ENCODE measurements at places on chromosomes 16 and 17. TPM values are rescaled to one million over a fixed set of nuclear protein-coding genes. Genes with fewer than 3 reads are reported as not detected.

- H3K4me3 ChIP-seq, result no peak overlapping the region
- H3K27me3 ChIP-seq, result no peaks in the 10 kb centered on the region
- no peak for DNase-seq
These were observed 255.2 kb upstream of the WSB1 start for GRCh38 chr17:27038676-27039075.

GRCh38 chr16:88469615-88470395, 16.7 kb downstream of the ZFPM1 start:
- DNase-seq, result no peak
- no peak overlapping the region for H3K4me3 ChIP-seq
- H3K36me3 ChIP-seq, result no peaks in the 10 kb centered on the region
- peaks cover 2% of the 10 kb centered on the region for H3K4me1 ChIP-seq
- no peak overlapping the region for H3K27ac ChIP-seq

DNA sequence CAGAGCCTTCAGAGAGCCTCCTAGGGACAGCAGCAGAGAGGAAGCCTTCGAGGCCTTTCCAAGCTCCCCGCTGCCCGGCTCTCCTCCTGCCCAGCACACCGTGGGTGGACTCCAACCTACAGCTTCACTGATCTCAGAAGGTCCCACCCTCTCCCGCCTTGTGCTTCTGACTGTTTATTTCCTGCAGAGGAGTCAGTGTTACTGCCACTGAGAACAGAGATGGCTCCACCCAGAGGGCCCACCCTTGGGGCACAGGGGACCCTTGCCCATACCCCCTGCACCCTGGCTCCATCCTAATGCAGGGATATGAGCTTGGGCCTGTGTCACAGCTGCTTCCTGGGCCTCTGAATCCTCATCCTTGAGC, 52.8 kb upstream of the TOB1 start:
- H3K27me3 ChIP-seq, result no peaks in the 10 kb centered on the region
- H3K27ac ChIP-seq, result peak overlapping the region; percentile 8
- H3K4me3 ChIP-seq, result no peak overlapping the region
- no peaks in the 10 kb centered on the region for H3K36me3 ChIP-seq

DNA sequence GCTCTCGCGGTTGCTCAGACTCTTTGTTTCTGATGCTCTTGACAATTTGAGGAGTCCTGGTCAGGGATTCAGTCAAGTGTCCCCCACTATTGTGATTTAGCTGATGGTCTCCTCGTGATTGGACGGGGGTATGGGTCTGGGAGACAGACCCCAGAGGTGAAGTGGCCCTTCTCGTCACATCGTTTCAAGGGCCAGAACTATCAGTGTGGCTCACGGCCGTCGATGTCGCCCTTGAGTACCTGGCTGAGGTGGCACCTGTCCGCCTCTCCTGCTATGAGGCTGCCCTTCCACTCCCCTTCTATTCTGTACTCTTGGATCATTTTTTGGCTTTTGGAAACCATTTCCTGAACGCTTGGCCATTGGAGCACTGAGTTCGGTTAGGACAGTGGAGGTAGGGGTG, 7.4 kb upstream of the MEAK7 start:
- no peaks in the 10 kb centered on the region for H3K36me3 ChIP-seq
- H3K4me3 ChIP-seq, result no peak overlapping the region
- no peaks in the 10 kb centered on the region for H3K27me3 ChIP-seq
- no peak for DNase-seq
- no peak overlapping the region for H3K27ac ChIP-seq
- H3K4me1 ChIP-seq, result peaks cover 4% of the 10 kb centered on the region

GRCh38 chr17:39898088-39898487, 20.3 kb downstream of the GSDMB start:
- no peaks in the 10 kb centered on the region for H3K36me3 ChIP-seq
- H3K4me3 ChIP-seq, result no peak overlapping the region
- H3K27me3 ChIP-seq, result no peaks in the 10 kb centered on the region

SOX15 gene
- total RNA-seq, result 9.6 TPM

TBC1D3 gene
- not detected for total RNA-seq

- no peaks in the 10 kb centered on the region for H3K27me3 ChIP-seq
- H3K36me3 ChIP-seq, result no peaks in the 10 kb centered on the region
- no peak overlapping the region for H3K27ac ChIP-seq
- H3K4me1 ChIP-seq, result no peaks in the 10 kb centered on the region
- H3K4me3 ChIP-seq, result no peak overlapping the region
These were observed 41.3 kb downstream of the USP31 start for GRCh38 chr16:23107936-23108335.

DNA sequence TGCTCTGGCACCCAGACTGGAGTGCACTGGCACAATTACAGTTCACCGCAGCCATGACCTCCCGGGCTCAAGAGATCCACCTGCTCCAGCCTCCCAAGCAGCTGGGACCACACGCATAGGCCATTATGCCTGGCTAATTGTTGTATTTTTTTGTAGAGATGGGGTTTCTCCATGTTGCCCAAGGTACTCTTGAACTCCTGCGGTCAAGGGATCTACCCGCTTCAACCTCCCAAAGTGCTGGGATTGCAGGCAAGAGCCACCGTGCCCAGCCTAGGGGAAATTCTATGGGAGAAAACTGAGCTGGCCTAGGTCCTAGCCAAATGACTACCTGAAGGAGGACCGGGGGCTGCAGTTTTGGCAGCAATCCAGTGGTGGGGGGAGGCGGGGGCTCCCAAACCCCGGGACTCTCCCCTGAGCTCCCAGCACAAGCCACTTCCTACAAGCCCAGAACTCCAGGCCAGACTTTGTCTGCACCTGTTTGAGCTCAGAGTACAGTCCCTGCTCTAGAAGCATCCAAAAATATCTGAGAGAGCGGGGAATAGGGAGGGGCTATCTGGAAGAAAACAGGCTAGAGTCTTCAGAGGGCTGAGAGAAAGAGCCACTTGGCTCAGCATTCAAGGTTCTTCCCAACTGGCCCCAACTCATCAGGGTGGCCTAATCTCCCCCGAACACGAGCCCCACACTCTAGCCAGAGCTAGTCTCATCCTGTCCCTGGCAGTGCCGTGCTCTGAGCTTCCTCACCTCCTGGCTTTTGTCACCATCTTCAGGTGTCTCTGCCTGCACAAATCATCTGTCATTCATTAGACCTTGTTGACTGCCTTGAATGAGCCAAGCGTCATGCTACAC, 9.1 kb downstream of the SRL start:
- no peaks in the 10 kb centered on the region for H3K36me3 ChIP-seq
- no peaks in the 10 kb centered on the region for H3K27me3 ChIP-seq
- H3K4me3 ChIP-seq, result no peak overlapping the region
- no peak overlapping the region for H3K27ac ChIP-seq
- no peak for DNase-seq

CCNF gene
- 1.4 TPM for total RNA-seq

DNA sequence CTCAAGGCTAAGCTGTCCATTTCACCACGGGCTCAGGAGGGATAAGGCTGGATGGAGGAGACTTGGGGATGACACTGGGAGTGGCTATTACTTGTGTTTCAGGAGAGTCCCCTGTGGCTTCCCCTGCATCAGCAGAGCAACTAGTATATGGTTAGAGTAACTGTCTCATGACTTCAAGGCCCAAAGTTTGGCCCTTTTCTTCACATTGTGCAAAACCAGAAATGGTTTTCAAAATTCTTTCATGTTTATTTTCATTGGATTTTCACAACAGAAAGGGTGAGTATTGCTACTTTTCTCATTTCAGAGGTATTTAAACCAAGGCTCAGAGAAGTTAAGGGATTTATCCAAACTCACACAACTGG, 18.1 kb upstream of the TAC4 start:
- H3K4me3 ChIP-seq, result no peak overlapping the region
- no peaks in the 10 kb centered on the region for H3K4me1 ChIP-seq
- no peaks in the 10 kb centered on the region for H3K27me3 ChIP-seq

DNA sequence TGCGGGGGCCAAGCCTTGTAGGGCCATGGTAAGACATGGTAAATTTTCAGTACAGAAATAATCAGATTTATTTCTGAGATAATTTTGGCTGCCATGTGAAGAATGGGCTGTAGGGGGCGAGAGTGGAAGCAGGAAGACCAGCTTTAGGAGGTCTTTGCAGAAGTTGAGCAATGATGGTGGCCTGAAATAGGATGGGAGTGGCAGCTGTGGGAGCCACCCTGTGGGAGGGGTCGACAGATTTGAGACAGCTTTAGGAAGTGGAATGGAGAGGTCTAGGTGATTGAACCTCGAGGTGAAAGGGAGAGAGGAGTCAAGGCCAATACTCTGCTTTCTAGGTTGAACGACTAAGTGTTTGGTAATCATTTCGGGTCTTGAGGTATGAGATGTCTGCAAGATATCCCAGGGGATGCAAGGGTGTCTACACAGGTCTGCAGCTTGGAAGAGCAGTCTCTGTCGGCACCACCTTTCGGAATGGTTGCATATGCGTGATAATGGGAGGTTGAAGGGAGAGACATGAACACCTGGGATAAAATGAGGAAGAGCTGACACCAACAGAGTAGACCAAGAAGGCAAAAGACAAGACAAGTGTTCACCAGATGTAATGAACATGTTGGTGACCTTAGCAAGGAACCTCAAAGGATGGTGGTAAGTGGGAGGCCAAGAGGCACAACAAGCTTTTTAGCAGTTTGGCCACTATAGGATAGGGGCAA, 4.2 kb upstream of the ATXN7L3 start:
- no peak overlapping the region for H3K4me3 ChIP-seq
- DNase-seq, result no peak
- H3K27me3 ChIP-seq, result no peaks in the 10 kb centered on the region
- H3K27ac ChIP-seq, result no peak overlapping the region

GRCh38 chr16:84406006-84406963, 37.9 kb downstream of the ATP2C2 start:
- no peak overlapping the region for H3K4me3 ChIP-seq
- no peak overlapping the region for H3K27ac ChIP-seq
- H3K36me3 ChIP-seq, result no peaks in the 10 kb centered on the region
- H3K4me1 ChIP-seq, result no peaks in the 10 kb centered on the region
- H3K27me3 ChIP-seq, result no peaks in the 10 kb centered on the region

GRCh38 chr17:59190806-59191205, 19.0 kb upstream of the SMG8 start:
- H3K27ac ChIP-seq, result no peak overlapping the region
- no peaks in the 10 kb centered on the region for H3K4me1 ChIP-seq
- DNase-seq, result no peak
- H3K36me3 ChIP-seq, result no peaks in the 10 kb centered on the region
- H3K27me3 ChIP-seq, result no peaks in the 10 kb centered on the region

CHP2 gene
- not detected for total RNA-seq

DNA sequence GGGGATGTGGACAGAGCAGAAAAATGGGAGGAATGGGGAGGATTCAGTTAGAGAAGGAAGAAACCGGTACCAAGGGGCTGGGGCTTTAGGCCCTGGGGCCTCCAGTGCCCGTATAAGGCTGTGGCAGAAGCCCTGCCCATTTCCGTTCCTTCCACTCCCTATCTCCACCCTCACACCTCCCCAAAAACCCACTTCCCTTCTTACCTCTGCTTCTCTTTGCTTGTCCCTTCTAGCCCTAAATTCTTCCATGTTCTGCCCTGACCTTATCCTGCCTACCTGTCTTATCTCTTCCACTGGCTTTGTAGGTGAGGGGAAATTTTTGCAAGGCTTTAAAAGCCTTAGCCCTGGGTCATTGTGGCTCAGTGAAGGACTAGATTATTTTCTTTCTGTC, 4.1 kb downstream of the RNF167 start:
- no peak overlapping the region for H3K4me3 ChIP-seq
- peaks cover 6% of the 10 kb centered on the region for H3K4me1 ChIP-seq
- no peaks in the 10 kb centered on the region for H3K36me3 ChIP-seq
- no peak overlapping the region for H3K27ac ChIP-seq

- H3K27me3 ChIP-seq, result no peaks in the 10 kb centered on the region
- H3K4me1 ChIP-seq, result peaks cover 12% of the 10 kb centered on the region
- no peak overlapping the region for H3K27ac ChIP-seq
- H3K36me3 ChIP-seq, result no peaks in the 10 kb centered on the region
- DNase-seq, result no peak
These were observed 2.9 kb upstream of the RHBDF2 start for GRCh38 chr17:76504117-76504516.

- no peaks in the 10 kb centered on the region for H3K27me3 ChIP-seq
- H3K27ac ChIP-seq, result peak within 1 kb of the TSS; percentile 46
- H3K4me3 ChIP-seq, result peak within 1 kb of the TSS; percentile 87
- DNase-seq, result peak; percentile 92
- H3K36me3 ChIP-seq, result no peaks in the 10 kb centered on the region
These were observed at the start of gene ARL4D for GRCh38 chr17:43398724-43399595. ARL4D (plus strand) TSS chr17:43398993; CDS start chr17:43399733, 740 bp downstream.

JMJD6 gene
- 20.1 TPM for total RNA-seq

FA2H gene
- total RNA-seq, result 0.66 TPM

DNA sequence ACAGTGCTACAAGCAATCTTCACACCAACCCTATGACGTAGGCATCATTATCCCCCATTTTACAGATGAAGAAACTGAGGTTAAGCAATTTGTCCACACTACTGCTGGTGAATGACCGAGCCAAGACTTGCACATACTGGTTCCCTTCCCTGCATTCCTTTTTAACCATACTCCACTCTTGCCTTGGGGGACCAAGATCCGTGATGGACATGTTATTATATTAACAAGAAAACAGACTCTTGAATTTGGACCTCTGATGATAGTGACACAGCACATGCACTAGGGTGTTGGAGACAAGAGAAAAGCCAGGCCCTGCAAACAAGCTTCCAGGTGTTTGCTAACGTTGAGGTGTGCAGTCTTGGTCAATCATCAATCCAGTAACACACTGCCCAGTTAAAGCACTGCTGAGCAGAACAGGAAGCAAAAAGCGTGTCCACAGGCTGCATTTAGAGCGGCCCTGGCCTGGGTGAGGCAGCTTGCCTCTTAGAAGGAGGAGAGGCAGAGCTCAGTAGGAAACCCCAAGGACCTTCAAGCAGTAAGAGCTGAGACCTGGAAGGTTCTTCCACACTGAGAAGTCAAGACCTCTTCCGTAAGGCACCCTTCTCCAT, 36.7 kb downstream of the HNF1B start:
- no peaks in the 10 kb centered on the region for H3K27me3 ChIP-seq
- DNase-seq, result no peak
- H3K4me3 ChIP-seq, result no peak overlapping the region
- H3K27ac ChIP-seq, result no peak overlapping the region
- no peaks in the 10 kb centered on the region for H3K36me3 ChIP-seq
- no peaks in the 10 kb centered on the region for H3K4me1 ChIP-seq

GRCh38 chr16:4205971-4206370, 35.9 kb downstream of the SRL start:
- no peak overlapping the region for H3K4me3 ChIP-seq
- H3K27ac ChIP-seq, result no peak overlapping the region
- no peak for DNase-seq
- no peaks in the 10 kb centered on the region for H3K27me3 ChIP-seq
- peaks cover 4% of the 10 kb centered on the region for H3K4me1 ChIP-seq

DHRS13 gene
- 8.1 TPM for total RNA-seq

VASN gene
- total RNA-seq, result 49.5 TPM

DNA sequence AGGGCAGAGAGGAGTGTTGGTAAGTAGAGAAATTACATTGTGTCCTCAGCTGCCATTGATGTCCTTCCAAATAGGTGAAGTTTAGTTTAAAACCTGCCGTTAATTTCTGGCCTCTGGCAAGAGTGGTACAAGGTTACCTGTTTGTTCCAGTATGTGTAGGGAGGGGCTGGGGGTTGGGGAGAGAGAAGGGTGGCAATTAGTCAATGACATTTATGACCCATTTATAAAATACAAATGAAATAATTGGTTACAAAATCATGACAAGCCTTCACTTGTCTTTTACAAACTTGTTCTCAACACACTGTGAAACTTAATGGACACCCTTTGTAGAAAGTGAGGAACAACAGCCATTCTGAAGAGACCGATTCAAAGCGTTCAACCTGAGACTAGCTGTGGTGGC, 281.0 kb downstream of the FTO start:
- H3K27ac ChIP-seq, result no peak overlapping the region
- H3K4me3 ChIP-seq, result no peak overlapping the region
- H3K27me3 ChIP-seq, result no peaks in the 10 kb centered on the region
- H3K36me3 ChIP-seq, result no peaks in the 10 kb centered on the region

KRT12 gene
- not detected for total RNA-seq

Data from ovary (tissue), 10 donors.